ENCODE measurements at places on chromosomes 1 and 21.
A peak's percentile ranks its signal among the peaks of the same experiment; 100 is the strongest.

DNA sequence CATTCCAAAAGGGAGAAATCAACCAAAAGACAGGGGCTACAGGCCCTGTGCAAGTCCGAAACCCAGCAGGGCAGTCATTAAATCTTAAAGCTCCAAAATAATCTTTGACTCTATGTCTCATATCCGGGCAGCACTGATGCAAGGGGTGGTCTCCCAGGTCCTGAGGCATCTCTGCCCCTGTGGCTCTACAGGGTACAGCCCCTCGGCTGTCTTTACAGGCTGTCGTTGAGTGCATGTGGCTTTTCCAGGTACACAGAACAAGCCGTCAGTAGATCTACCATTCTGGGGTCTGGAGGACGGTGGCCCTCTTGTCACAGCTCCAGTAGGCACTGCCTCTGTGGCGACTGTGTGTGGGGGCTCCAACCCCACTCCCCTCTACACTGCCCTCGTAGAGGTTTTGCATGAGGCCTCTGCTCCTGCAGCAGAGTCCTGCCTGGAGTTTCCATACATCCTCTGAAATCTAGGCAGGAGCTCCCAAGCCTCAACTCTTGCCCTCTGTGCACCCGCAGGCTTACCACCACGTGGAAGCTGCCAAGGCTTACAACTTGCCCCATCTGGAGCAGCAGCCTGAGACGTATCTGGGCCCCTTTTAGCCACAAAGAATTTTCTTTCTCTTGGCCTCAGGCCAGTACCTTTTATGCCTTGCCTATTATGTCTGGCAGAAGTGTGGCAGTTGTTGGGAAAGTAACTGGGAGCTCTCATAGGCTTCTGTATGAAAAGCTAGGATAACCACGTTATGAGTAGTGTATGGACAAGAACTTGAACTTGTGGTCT lies 52.5 kb downstream of the POU2F1 start:
- DNase-seq, result peak; percentile 12

- DNase-seq, result no peak
These were observed 1.2 kb upstream of the EXTL1 start for GRCh38 chr1:26020330-26020768.

- DNase-seq, result no peak
These were observed 75.0 kb downstream of the DNM3 start for GRCh38 chr1:171916315-171916771.

- DNase-seq, result no peak
These were observed 41.7 kb downstream of the CD55 start for GRCh38 chr1:207362962-207363860.

DNA sequence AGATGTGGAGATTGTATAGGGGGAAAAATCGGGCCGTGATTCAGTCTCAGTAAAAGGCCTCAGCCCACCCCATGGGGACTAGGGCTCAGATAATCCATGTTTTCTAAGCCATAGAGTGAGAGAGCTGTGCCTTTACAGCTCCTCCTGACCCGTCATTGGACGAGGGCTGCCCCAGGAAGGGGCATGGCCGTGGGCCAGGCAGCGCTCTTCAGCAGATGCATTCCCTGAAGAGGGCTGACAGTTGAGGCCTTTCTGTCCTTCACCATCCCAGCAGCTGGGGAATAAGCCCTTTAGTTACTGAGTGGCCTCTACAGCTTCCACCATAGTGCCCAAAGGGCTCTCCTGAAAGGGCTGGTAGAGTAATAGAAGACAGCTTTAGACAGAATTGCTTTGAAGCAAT lies 57.2 kb downstream of the ST3GAL3 start:
- peak; percentile 75 for DNase-seq

- no peak for DNase-seq
These were observed 138.5 kb downstream of the HS2ST1 start for GRCh38 chr1:87052961-87053360.

- no peak for DNase-seq
These were observed 40.7 kb downstream of the SIPA1L2 start for GRCh38 chr1:232589111-232589811.

DNA sequence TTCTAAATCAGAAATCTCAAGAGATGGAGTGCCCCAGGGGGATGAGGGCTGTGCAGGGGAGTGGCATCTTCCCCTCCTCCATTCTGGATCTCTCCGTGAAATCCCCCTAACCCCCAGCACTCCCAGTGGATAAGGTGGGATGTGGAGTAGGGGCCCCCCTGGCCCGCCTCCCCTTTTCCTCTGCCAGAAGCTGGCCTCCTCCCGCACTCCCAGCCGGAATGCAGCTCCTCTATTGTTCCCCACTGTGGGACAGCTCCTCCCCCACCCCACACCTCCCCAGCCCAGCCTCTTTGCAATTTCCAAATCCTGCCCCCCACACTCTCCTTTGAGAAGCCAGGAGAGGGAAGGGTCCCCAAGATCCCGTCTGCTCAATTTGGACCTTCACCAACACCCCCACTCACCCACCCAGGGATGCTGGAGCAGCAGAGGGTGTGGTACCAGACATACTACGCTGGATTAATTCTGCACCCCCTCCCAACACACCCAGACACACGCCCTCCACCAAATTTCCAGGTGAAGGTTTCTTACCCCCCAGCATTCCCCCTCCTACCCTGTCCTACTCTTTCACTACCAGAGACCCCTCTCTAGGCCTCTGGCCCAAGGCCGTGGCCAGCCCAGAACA lies 1.9 kb downstream of the MEX3A start:
- DNase-seq, result no peak

DNA sequence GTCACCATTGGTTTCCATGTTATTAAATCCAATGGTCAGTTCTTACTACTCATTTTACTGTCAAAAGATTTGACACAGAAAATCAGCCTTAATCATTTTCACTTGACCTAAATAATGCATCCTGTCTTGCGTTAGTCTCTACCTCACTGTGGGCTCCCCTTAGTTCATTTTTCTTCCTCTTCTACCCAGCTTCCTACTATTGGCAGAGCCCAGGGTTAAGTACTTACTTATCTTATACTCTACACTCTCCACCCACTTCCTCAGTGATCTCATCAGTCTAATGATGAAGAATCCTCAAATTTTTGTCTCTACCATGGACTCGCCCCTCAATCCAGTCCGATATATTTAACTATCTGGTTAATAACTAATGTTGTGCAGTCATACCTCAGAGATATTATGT lies 735.9 kb downstream of the KCNT2 start:
- DNase-seq, result no peak

GRCh38 chr1:69688193-69688592 lies 120.5 kb downstream of the LRRC7 start:
- no peak for DNase-seq

- DNase-seq, result no peak
These were observed 39.9 kb upstream of the BACH1 start for GRCh38 chr21:29258626-29259338.

DNA sequence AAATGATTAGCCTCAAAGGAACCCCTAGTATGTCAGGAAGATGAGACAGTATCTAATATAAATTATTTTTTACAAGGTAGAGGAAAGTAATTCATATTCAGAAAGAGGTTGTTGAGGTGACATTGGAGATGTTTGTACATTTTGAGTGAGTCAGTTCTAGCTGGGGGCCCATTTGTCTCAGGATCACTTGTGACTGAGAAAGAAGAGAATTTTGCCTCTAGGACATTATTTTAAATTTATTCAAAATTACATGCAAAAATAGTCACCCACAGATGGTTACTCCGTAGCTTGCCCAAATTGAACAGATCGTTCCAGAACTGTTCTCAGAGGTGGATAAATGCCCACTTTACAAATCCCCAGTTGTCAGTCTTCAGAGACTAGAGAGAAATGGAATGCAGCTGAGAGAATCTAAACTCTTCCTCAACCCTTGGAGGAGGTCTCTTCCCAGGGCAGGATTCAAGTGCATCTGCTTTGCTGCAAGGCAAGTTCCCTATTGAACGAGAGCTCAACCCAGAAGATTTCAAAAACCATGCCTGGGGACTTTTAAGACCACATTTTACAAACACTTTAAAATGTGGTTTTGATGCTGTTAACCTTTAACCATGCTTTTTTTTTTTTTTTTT lies 987.8 kb upstream of the ADAMTS5 start:
- DNase-seq, result no peak

DNA sequence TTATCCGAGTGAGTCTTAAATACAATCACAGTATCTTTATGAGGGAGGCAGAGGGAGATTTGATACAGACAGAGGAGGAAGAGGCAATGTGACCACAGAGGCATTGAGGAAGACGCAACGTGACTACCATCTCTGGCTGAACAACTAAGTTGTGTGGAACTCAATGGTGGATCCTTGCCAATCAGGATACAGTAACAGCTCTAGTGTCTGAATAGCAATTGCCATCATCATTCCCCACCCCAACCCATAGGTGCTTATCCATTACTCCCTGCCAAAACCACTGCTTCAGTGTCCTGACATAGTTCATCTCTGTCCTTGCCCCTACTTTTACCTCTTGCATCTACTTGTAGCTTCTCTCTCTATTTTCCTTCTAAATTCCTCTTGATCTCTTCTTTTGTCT lies 20.5 kb upstream of the RHBDL2 start:
- no peak for DNase-seq

GRCh38 chr1:25731148-25731547 lies 68.8 kb upstream of the SELENON start:
- no peak for DNase-seq

DNA sequence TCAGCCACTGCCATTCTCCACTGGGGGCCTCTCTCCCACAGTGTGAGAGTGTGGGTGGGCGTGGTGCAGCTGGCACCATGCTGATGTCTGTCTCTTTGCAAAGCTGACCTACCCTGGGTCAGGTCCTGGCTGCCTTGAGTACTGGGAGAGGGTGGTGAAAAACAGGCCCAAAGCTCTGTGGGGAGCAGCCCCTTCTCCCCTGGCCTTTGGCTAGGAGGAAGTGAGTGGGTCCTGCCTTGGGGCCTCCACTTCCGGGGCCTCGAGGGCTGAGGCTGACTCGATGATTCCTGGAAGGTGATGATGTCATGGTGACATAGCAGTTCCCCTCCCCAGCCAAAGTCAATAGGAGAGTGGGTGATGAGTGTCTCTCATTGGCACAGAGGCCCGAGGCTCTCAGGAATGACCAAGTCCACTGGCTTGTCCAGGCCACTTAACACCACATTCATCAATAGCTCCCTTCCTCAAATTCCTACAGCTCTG lies 53.0 kb downstream of the IER5 start:
- DNase-seq, result no peak

- DNase-seq, result no peak
These were observed 105.5 kb downstream of the TNR start for GRCh38 chr1:175637911-175638310.

Data from NCI-H510A treated with DMSO at 0.1 percent for 48 hours (cell line).